IPS-NIHi11 (cell line): ENCODE measurements at places on chromosomes 12 and 14.

DNA sequence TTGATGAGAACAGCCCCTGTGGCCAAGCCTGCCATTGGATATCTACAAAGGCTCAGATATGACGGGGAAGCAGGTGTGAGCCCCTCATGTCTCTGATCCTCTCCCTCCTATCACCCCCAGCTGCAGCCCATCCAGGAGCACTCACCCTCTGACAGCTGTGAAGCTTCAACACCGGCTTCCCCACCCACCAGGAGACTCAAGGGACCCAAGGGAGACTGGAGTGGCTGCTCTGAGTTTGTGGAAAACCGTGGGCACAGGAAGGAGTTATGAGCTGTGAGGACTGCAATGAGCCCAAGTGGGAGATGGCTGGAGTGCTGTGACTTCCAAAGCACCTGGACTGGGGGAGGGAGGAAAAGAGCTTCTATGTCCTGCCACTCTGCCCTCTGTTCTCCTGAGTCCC lies 7.9 kb downstream of the IFI27L2 start:
- DNase-seq: no peak

DNA sequence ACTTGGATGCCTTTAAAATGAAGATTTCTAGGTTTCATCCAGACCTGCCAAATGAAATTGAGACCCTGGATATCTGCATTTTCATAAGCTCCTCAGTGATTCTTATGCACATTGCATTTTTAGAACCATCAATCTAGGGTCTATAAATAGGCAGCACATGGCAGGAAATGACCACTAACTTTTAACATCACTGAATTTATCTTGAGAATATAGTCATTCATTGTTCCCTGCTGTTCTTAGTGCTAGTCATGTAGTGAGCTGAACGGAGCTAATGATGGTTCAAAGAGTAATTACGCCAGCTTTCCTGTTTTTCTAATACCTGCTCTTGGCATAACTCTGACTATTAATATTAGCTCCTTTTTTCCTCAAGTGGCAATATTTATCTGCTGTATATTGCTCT lies 91.6 kb downstream of the TPH2 start:
- no peak for DNase-seq

GRCh38 chr12:45415393-45415817 lies 199.5 kb downstream of the ANO6 start:
- DNase-seq: no peak

DNA sequence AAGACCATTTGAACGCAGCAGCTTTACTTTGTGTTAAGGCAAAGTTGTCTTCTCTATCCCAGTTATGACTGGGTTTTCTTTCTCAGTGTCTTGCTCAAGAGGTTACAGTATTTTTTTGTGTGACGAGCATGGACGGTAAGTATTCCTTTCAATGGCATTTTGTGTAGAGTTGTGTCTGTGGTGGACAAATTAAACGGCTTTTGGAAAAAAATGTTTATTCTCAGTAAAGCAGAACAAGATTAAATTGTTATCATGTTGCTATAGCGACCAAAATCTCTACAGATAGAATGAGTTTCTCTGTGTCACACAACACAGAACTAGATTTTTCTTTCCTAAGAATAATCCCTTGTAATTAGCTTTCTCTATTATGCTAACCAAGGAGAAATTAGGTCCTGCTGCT lies 417.1 kb downstream of the AEBP2 start:
- no peak for DNase-seq

DNA sequence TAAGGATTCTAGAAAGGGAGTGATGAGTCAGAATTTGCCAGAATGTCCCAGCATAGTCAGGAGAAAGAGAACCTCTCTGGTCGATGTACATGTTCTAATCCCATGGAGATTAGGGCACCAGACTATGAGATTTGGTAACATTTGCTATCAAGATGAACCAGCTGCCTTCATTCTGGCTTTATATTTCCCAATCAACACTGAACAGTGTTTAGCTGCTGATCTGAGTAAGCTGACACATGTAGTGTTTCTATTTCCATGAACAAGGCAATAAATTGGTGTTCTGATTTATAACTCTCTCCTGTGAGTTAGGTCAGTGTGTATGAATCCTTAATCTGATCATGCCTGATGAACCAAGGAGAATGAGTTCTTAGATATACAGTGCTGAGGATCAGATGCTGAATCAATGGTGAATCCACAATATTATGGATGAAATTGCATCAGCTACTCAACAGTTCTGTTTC lies 158.0 kb upstream of the AMIGO2 start:
- no peak for DNase-seq

- DNase-seq: no peak
Observed at GRCh38 chr14:33917661-33918060, 33.2 kb downstream of the EGLN3 start.

- no peak for DNase-seq
Observed at GRCh38 chr14:103347091-103347815, 13.2 kb downstream of the EIF5 start.

- DNase-seq: peak; percentile 17
Observed at GRCh38 chr12:67747869-67748742, 99.6 kb downstream of the DYRK2 start.

- no peak for DNase-seq
Observed at GRCh38 chr12:80539029-80539428, 95.0 kb downstream of the PTPRQ start.

GRCh38 chr12:98260276-98260675 lies 255.1 kb upstream of the TMPO start:
- DNase-seq: no peak

- DNase-seq: no peak
Observed at GRCh38 chr14:69994002-69994401, 114.8 kb downstream of the SMOC1 start.

DNA sequence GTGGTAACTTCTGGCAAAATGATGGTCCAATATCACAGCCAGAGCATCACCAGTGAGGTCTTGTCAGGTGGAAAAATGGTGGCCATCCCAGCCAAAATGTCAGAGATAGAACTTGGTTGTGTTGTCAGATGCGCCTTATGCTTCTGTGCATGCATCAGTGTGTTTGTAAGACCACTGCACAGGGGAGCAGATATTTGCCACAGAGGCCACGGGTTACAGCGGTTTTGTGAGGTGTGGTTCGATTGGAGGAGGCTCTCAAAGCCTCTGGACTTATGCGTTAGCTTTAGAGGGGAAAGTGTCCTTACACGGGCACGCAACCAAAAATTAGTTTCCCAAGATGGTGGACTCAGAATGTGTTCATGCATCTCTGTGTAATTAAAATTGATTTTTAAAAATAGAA lies 243.8 kb downstream of the ADGRD1 start:
- DNase-seq: no peak

- no peak for DNase-seq
Observed at GRCh38 chr14:55572578-55572977, 7.4 kb upstream of the KTN1 start.

DNA sequence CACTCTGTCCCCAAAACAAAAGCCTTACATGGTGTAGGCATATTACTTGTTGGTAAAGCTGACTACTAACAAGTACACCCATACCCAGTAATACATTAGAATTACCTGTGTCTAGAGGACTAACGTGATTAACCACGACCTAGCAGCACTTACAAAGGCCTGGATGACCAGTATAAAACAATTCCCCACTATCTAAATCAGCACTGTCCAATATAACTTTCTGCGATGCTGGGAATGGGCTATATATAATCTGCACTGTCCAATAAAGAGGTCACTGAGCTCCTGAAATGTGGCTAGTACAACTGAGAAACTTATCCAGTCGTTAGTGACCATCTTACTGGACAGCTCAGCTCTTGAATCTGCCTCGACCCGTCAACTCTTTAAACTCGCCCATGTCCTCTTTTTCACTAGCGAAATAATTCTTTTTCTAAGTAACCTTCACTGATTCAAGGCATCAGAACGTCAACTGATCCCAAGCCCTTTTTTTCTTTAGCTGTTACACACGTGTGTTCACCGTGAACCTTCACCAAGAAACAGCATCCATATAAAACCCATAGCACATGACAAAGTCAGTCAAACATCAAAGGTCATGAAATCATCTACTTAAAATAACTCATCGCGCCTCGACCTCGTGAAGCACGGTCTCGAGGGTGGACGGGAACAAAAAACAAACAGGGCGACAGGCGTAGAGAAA lies 905 bp upstream of the CIPC start:
- DNase-seq: no peak

GRCh38 chr12:22374508-22374907 lies 40.0 kb upstream of the ST8SIA1 start:
- DNase-seq: no peak

DNA sequence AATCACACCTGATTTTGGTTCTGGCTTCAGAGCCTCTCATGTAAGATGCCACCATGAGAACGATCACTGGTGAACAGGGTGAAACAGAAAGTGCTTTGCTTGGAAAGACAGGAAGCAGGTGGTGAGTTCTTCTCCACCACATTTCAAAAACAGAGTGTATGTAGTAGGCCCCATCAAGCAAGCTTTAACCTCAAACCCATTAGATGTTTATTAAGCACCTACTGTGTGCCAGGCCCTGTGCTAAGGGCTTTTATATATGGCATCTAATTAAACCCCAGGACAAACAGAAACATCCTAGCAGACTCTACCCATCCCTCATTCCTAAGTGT lies 47.8 kb upstream of the MED13L start:
- no peak for DNase-seq

DNA sequence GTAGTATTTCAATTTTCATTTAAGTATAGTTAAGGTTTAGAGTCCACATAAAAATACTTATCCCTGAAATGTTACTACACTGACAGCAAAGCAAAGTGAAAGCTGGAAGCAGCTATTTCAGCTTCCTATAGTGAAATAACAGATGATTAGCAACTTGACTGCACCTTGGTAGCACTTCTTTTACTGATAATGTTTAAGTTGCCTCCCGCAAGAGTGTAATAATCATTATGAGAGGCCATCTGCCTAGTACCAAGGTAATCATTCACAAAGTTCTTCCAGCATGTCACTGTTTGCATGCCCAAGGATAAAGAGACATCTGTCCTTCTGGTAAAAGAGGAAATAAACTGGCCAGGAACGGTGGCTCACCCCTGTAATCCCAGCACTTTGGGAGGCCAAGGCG lies 69.8 kb downstream of the LIN7A start:
- DNase-seq: no peak

GRCh38 chr12:7916936-7917335 lies 19.1 kb downstream of the SLC2A3 start:
- no peak for DNase-seq

GRCh38 chr12:26556916-26557315 lies 276.1 kb downstream of the ITPR2 start:
- DNase-seq: no peak

- DNase-seq: no peak
Observed at GRCh38 chr12:56385873-56386272, 23.2 kb upstream of the APOF start.
